ENCODE measurements at places on chromosomes 7 and 10. TPM values are rescaled to one million over a fixed set of nuclear protein-coding genes. Genes with fewer than 3 reads are reported as not detected.

ATG9B gene
- 0.25 TPM for total RNA-seq

CTBP2 gene
- total RNA-seq = 32.0 TPM

MOGAT3 gene
- total RNA-seq = not detected

PTTG1IP2 gene
- total RNA-seq = not detected
